ENCODE measurements at places on chromosomes 2 and 18.

- DNase-seq: peak; percentile 43
These were observed 933.6 kb upstream of the FANCL start for GRCh38 chr2:59174536-59175243.

DNA sequence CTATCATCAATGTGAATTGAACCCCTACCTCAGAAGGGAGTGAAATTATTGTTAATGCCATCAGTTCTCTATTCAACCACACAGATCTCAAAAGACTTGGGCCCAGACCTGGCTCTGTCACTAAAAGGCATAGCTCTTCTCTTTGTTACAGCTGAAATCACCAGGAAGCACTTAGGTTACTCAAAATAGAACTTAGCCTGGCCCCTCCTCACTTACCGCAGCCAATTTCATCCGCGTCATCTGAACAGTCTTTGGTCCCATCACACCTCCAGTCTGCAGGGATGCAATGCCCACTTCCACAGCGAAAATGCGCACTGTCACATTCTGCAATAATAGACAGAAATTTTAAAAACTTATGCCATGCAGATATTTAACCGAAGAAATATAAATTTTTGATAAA lies 41.8 kb downstream of the LRP2 start:
- DNase-seq: no peak

DNA sequence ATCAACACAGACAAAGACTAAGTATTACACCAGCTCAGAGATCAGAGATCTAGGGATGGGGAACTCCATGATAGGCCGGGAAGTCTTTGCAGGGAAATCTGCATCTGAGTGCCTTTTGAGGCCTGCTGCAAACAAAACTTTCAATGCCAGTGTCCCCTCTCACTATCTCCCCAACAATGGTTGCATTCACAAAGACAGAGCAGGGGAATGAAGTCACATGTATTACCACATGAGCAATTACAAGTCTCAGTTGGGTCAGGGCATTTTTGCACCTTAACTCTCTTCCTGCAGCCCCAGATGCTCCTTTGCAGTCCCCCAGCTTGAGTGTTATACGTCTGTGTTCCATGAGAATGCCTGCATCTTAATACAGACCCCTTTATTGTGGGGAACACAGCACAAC lies 1.8 kb upstream of the RNF144A start:
- no peak for DNase-seq

DNA sequence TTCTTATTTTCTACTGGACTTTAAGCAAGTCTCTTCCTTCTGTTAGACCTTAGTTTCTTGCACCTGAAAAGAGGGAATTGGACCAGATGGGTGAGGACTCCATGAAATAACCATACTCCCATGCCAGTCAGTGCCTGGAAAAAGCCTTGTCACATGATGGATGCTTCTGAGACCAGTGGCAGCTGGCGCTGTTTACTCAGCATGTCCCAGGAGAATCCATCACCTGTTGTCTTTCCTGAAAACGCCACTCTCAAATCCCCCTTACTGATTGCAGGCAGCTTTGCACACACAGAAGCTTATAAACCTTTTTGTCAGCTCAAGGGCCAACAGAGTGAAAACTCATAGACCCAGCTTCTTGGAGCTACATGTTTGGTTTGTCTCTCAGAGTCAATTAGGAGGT lies 117.6 kb downstream of the POLE4 start:
- DNase-seq: peak; percentile 95

GRCh38 chr2:177281400-177282180 lies 17.1 kb upstream of the NFE2L2 start:
- no peak for DNase-seq

DNA sequence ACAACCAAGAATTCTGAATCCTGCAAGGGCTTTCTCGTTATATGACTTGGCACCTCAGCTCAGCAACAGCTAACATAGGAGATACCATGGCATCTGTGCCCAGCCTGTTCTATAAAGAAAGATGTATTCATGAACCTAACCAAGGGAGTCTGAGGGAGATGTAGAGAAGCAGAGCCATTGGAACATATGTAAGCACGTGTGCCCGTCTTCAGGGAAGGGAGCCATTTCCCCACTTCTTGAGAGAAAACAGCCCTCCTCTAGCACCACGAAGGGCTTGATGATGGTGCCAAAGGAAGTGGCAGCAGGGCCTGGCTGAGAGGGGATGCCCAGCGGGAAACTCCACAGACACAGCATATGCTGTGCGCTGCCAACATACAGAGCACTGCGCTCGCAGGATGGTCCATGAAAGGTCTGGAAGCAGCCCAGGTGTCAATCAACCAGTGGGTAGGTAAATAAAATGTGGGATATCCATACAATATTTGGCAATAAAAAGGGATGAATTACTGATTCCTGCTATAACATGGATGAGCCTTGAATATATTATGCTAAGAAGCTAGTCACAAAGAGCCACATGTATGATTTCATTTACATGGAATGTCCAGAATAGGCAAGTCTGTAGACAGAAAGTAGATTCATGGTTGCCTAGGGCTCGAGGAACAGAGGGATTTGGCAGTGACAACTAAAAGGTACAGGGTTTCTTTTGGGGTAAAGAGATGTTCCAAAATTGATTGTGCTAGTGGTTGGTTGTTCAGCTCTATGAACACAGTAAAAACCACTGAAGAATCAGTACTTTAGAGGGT lies 16.1 kb downstream of the TMEM247 start:
- no peak for DNase-seq

- peak; percentile 72 for DNase-seq
These were observed at the start of gene KRTCAP3 for GRCh38 chr2:27441958-27442919. KRTCAP3 (plus strand) TSS chr2:27442381; CDS start chr2:27442413, 32 bp downstream.

DNA sequence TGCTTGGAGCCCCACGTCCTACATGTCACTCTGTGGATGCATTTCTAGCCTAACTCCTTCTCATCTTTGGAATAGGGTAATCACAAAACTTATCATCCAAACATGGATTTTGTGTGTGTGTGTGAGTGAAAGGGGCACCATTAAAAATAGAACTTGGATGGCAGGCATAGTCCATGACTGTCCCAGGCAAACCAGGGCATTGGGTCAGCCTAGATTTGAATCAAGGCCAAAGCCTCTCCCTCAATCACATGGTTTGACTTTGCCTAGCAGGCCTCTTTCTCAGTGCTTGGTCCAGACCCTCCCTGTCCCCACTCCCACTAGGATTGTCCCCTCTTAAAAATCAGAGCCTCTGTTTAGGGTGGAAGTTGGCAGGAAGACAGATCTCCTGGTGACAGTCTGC lies 67.4 kb upstream of the BCL2L11 start:
- DNase-seq: no peak

- no peak for DNase-seq
These were observed 94.7 kb downstream of the BIN1 start for GRCh38 chr2:127012215-127012614.

- no peak for DNase-seq
These were observed 7.5 kb downstream of the PUM2 start for GRCh38 chr2:20343128-20343527.

GRCh38 chr2:95158441-95158840 lies 1.2 kb downstream of the ZNF514 start:
- no peak for DNase-seq

DNA sequence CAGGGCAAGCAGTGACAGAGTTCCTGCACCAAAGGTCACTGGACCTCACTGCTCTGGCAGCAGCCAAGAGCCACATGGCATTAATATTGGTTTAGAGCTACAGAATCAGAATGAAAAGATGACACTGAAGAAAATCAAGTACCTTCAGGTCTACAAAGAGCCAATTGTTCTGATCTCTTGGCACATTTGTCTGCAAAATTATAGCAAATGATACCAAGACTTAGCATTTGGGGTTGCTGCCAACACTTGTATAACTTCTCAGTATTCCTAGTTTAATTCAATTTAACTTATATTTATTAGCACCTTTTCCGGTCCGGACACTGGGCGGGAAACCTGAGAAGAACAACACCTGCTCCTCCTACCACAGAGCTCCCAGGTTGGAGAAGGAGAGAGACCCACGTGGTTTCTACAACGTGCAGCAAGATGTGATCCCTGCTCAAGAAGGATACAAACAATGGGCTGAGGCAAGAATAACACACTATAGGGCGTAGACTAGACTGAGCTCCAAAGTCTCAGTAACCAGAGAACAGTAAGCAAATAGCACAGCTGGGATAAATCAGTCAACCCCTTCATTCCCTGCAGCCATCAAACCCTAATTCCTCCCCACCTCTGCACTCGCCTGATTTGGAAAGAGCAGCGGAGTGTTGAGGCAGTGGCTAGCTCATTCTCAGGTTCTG lies 2.4 kb downstream of the LRRC30 start:
- DNase-seq: peak; percentile 52

GRCh38 chr2:187962538-187962937 lies 329.1 kb upstream of the GULP1 start:
- no peak for DNase-seq

- DNase-seq: no peak
These were observed 88.3 kb upstream of the TAF1B start for GRCh38 chr2:9755008-9755407.

- no peak for DNase-seq
These were observed 17.1 kb upstream of the SNED1 start for GRCh38 chr2:240981280-240981679.

DNA sequence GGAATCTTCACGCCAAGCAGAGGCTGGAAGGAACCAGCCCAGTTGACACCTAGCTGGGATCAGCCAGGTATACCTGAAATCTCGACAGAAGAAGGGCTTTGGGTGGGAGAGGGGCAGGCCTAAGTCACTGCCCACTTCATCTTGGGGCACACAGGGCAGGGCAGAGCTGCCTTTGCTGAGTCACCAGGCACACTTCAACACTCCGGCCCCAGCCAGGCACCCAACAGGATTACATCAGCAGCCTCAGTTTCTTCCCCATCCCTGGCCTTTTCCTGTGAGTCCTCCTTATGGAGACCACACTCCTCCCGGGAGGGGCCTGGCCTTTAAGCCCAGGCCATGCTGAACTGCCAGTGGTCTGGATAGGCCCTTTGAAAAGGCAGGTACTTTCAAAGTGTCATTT lies 201.7 kb upstream of the HS6ST1 start:
- DNase-seq: no peak

GRCh38 chr2:192253692-192254091 lies 59.0 kb upstream of the TMEFF2 start:
- DNase-seq: no peak

- DNase-seq: no peak
These were observed 478.6 kb upstream of the ACVR2A start for GRCh38 chr2:147366279-147366678.

- DNase-seq: no peak
These were observed 179.7 kb downstream of the AGPS start for GRCh38 chr2:177572236-177572671.

DNA sequence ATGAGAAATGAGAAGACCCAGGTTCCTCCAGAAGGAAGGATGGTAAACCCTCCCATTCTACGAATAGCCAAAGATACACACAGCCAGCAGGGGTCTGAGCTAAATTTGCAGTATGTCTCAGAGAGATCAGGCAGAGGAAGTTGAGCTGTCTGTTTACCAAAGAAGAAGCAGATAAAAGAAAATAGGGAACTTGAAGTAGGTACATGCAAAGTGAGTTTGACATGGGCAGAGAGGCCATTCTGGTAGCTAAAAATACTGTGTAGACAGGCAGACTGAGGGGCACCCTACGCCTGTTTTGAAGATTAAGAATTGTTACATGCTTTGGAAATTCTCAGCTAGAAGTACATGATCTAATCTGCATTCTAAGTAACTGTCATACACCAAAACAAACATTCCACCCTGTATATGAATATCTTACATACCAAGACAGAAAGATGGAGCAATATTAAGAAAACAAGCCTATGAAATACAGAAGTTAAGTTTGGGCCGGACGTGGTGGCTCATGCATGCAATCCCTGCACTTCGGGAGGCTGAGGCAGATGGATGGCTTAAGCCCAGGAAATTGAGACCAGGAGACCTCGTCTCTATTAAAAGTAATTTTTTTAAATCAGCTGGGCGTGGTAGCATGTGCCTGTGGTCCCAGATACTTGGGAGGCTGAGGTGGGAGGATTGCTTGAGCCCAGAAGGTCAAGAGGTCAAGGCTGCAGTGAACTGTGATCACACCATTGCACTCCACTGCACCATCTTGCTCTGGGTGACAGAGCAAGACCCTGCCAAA lies 157.9 kb downstream of the ANKRD44 start:
- no peak for DNase-seq

GRCh38 chr2:18611184-18611583 lies 21.8 kb upstream of the NT5C1B start:
- DNase-seq: peak; percentile 95

DNA sequence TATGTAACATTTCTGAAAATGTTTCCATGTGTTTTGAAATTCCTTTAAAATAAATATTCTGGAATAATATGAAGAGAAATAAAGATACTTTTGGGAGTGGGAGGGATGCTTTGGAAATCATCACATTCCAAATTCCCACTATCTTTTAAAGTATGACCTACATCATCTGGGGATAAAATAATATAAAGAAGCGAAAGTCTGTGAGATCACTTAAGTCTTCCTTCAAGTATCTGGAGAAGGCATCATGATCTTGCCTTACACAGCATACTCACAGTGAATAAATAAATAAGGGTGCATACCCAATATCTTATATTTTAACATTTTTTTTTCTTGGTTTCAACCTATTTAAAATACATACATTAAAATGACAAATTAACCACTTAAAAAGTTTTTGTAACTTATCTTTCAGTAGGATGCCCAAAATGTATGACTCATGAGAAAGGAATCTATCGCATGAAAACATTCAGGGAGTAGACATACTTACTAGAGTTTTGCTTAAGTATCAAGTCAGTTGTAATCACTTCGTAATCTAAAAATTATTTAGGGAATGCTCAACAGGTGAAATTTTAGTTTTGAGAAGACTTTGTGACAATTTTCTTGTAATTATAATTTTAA lies 248.3 kb upstream of the COL3A1 start:
- DNase-seq: no peak

DNA sequence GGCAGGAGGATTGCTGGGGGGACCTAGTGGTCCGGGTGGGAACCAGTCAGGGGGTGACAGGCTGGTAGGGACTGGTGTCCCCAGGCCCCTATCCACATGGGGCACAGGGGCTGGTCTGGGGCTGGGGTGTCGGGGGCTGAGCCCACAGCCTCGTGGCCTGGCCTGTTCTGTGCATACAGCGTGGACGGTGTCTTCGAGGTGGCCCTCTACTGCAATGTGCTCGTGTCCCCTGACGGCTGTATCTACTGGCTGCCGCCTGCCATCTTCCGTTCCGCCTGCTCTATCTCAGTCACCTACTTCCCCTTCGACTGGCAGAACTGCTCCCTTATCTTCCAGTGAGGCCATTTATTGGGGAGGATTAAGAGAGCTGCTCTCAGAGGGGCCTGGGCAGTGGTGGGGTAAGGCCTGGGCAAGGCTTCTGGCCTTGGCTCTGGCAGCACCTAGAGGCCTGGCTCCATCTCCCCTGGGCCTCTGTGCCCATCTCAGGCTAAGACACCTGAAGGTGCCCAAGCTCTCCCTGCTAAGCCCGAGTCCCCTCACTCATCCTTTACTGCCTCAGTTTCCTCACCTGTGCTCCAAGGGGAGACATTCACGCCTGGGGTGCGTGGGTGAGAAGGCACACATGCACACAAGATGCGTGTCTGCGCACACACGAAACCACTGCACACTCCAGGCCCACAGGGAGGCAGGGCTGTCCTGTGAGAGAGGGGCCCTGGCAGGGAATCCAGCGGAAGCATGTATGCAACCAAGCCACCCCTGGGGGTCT lies 1.9 kb downstream of the CHRNG start:
- no peak for DNase-seq

Data from NCI-H510A treated with DMSO at 0.1 percent for 48 hours (cell line).